Activated CD4-positive, alpha-beta T cell treated with anti-CD3 and anti-CD28 coated beads for 1 hour (primary cell): ENCODE measurements at places on chromosomes 11 and 22.

DNA sequence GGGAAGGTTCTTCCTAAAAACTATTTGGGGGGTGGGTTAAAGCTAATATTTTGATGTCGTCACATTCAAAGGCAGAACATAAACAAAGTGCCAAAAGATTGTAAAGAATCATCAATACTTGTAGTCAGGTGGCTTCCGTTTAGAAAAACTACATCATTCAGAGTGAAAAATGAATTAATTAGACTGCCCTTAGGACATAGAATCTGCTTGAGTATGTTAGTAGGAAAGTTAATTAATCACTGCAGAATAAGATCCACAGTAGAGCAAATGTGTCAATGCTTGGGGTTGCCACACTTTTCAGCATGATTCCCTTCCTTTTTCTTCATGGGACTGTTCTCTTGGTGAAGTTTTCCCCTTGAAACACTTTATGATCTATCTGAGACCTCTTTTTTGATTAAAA lies 166.8 kb upstream of the MTNR1B start:
- DNase-seq, result no peak

GRCh38 chr11:74138572-74138971 lies 32.2 kb downstream of the C2CD3 start:
- no peak for DNase-seq

- no peak for DNase-seq
Observed at GRCh38 chr11:65680192-65680743, 17.6 kb upstream of the RELA start.

- DNase-seq, result no peak
Observed at GRCh38 chr11:12802418-12803085, 128.3 kb downstream of the TEAD1 start.

GRCh38 chr11:95991545-95991944 lies 67.6 kb upstream of the MTMR2 start:
- DNase-seq, result no peak

DNA sequence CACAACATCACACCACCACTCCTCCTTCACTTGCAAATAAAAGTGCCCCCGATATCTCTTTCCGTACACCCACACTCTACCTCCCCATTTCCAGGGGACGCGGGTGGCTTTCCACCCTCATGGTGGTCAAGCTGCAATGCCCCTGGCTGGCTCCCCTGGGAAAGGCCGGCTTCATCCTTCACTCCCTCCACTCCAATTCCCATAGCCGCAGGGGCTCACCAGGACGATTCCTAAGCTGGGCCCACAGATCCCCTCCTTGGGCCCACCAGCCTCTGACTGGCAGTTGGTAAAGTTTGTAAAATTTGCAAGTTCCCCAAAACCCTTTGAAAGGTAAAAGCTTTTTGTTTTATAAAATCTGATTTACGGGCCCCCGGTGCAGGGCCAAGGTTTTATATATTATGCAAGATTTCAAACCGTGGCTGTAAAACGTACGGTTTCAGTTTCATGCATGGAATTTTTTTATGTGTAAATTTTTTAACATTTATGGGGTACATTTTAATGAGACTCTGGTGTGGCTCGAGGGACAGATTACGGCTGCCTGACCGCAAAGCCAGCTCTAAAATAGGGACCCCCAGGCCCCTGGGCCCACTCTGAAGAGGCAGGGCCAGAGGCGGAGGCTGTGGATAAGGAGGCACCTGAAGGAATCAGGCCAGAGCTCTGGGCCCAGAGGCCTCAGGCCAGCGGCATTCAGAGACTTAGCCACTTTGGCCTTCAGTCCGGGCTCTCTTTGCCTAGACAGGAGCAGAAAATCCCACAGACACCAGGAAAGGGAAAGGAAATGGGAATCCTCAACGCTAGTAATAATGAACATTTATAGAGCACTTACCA lies 106.5 kb downstream of the FEZ1 start:
- no peak for DNase-seq

- no peak for DNase-seq
Observed at GRCh38 chr11:75786101-75786736, 17.6 kb downstream of the DGAT2 start.

GRCh38 chr22:28977060-28977459 lies 84.6 kb downstream of the C22orf31 start:
- DNase-seq, result no peak

- no peak for DNase-seq
Observed at GRCh38 chr22:38566726-38567504, 3.1 kb downstream of the DMC1 start.

DNA sequence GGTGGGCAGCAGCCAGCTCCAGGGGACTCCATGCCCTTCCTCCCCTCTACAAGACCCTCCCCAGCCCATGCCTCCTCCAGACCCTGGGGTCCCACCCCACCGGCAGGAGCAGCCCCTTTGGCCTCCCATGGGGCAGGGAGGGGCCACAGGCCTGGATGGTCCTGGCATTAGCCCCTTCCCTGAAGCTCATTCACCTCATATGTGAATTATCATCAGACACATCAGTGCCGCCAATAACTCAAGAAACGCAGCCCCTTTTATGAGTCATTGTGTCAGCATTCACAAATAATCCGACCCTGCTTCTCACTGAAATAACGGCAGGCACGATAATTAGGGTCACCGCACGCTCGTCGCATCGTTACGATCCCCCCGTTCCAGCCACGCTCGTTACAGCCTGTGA lies 124.2 kb downstream of the BRD1 start:
- no peak for DNase-seq

GRCh38 chr11:81787584-81788049 lies 946.0 kb downstream of the FAM181B start:
- no peak for DNase-seq

DNA sequence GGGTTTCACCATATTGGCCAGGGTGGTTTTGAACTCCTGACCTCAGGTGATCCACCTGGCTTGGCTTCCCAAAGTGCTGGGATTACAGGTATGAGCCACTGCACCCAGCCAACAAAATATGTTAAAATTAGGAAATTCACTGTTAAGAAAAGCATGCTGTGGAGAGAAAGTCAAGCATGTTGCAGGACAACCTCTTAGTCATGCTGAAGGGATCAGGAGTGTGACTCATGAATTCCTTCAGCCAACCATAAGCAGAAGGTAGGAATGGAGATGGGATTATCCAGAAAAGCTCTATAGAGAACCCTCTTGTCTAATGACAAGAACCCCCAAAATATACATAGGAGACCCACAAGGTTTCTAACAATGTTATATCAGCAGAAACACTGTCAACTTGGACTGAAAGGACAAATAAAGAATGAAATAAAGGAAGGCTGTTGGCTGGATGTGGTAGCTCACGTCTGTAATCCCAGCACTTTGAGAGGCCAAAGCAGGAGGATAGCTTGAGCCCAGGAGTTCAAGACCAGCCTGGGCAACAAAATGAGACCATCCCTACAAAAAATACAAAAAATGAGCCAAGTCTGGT lies 16.0 kb downstream of the MRTFA start:
- no peak for DNase-seq

- DNase-seq, result no peak
Observed at GRCh38 chr11:113553235-113553634, 78.0 kb upstream of the DRD2 start.

DNA sequence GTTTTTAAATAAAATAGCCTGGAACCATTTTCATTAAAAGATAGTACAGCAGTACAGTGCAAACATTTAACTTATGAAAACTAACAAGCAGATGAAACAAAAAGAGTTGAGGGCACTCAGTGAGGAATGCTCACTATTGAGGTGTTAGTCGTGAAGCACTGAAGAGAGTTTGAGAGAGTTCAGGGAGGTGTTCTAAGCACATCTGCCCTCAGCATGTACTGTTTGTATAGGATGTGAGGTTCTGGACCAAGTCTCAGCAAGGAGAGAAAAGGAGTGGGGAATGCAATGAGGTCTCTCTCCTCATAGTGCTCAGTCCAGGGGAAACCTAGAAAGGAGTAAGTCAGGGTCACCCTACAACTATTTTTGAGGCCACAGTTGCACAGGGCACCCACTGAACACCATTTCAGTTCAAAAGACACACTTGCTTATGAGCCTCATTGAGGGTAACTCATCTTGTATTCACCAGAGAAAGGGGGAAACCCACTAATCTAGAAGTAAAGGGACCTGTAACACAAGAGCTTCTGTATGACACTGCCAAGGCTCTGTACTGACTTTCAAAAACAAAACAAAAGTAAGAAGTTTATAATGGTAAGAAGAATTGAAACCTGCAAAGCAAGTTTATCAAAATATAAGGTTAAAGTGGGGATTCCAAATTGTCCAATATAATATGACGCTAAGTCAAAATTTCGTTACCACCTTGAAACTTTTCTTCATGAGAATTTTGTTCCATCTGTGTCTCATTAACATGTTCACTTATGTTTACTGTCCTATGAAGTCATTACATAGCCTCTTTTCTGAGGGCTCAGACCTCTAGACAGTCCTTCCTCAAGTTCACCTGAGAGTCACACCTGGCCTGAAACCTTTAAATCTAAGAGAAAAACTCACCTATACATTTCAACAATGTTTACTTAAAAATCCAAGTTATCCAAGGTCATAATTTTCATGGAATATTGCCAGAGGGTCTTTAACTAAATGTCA lies 275.3 kb downstream of the ETS1 start:
- no peak for DNase-seq

DNA sequence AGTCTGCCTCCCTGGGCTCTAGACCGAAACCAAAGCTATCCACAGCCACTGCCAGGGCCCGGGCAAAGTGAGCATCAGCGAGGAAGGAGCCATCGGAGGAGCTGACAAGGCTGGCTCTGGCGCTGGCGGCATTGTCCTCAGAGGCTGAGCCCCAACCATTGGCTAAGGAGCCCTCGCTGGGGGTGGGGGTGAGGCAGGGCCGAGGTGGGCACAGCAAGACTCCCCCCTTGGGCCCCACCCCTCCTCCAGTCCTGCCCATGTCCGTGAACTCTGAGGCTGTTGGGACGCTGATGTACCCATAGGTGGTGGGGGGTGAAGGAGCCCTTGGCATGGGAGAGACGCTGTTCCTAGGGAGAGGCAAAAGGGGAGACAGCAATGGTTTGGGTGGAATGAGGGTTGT lies 11.2 kb downstream of the ROBO4 start:
- no peak for DNase-seq

GRCh38 chr11:63997801-63998337 lies 11.6 kb downstream of the OTUB1 start:
- DNase-seq, result no peak

DNA sequence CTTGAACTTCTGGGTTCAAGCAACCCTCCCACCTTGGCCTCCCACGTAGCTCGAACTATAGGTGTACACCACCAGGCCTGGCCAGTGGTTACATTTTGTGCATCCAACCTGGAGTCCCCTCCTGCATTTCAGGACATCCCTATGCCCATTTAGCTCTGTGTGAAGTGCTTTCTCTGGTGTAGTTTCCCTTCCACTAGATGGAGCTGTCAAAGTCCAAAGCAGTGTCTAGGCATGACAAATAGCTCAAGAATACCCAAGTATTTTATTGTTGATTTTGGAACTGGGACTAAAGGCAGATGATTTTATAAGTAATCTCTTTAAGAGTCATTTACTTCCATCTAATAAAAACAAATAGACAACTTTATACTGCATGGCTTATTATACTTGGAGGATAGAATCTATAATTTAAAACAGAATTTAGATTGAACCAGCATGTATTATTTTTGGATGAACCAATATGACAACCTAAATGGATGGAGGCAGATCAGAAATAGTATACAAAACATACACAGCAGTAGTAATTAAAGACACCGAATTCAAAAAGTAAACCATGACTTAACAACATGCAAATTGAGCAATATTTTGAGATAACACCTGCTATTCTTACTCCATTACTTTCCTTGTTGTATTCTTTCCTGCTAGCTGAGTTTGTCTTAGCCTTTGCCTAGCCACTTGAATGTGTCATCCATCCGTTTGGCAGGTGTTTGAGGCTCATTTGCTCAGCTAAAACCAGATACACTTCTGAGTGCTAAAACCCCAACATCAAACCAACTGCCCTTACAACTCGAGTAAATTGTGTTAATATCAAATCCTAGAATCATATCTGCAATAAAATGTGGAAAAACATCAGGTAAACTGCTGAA lies 37.7 kb downstream of the EIF4ENIF1 start:
- no peak for DNase-seq

GRCh38 chr11:78941226-78941851 lies 366.7 kb upstream of the NARS2 start:
- DNase-seq, result no peak

GRCh38 chr11:103652013-103652412 lies 384.4 kb upstream of the DDI1 start:
- no peak for DNase-seq

DNA sequence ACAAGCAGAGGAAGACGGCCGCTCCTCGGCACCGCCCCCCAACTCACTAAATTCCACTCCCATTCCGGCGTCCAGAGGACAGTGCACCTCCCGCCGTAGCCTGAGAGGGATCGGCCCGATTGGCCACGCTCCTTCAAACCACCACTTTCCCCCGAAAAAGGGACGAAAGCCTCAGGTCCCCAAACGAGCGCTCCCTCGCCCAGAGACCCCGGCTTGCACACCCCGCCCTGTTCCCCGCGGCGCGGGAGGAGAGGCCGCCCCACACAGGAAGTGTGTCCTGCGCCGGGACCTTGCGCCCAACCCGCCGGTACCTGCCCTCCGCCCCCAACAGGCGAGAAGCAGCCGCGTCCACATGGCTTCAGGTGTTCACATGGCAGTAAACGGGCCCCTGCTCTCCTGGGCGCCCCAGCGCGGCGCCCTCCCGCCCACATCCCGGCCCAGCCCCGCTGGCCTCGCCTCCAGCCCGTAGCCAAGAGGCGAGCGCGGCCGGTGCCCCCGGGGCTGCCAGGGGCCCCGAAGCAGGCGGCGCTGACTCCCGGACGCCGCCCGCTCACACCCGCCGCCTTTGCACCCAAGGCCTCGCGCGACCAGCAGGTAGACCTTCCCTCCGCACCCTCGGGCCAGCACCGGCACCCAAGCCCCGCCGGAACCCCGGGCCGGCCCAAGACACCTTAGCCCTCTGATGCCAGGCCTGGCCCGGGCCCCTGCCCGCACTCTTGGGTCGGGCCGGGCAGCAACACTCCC lies 849 bp downstream of the TCF20 start:
- DNase-seq, result peak; percentile 47

DNA sequence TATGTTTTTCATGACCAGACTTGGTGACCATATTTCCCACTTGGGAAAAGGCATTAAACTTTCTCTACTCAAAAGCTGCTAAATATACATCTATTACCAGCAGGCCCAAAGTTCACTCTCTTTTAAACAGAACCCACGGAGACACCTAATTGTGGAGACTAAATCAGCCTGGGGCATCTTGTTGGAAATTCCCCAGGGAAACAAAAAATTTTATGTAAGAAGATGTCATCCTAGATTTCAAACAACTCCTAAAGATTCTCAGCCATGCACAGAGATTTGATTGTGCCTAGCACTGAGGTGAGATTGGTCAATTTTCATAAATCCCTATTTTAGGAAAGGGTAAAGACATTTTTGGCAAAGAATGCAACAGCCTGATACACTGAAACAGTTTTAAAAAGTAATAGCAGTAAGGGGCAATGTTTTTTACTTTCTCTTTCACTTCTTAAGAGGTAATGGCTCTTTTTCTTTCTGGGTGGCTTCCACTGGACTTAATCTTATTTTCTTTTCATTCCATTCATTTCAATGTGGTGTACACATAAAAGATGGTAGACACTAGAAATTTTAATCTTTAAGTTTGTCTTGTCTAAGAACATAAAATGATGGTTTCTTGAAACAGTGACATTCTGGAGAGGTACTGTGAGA lies 9.6 kb downstream of the OR52N2 start:
- no peak for DNase-seq
